ENCODE measurements at places on chromosomes 12 and 14.

DNA sequence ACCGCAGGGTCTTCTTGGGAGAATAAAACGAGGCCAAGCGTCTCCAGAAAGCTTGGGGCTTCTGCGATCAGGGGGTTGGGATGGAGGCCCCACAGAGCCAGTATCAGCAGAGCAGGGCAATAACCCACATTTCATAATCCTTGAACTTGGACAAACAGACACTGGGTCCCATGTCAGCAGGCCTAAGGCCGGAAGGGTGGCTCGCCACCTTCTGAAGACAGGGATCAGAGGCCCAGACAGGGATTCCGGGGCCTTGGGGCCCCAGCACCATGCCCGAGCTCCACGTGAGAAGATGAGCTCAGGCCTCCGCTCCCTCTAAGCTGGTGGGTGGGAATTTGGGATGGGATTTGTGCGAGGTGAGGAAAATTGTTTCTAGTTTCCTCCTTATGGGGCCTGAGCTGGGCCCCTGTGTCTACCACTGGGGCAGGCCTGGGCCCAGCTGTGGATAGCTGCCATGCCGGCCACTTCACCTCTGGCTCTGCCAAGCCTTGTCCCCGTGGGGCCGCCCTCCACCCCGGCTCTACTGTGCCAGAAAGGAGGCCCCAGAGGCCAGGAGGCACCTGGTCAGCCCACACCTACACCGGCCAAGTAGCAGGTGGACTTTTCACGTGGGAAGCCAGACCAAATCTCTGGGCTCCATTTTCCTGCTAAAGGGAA, 67.2 kb upstream of the DLK1 start:
- no peak for DNase-seq

GRCh38 chr14:76682367-76682766, 78.9 kb upstream of the VASH1 start:
- no peak for DNase-seq

DNA sequence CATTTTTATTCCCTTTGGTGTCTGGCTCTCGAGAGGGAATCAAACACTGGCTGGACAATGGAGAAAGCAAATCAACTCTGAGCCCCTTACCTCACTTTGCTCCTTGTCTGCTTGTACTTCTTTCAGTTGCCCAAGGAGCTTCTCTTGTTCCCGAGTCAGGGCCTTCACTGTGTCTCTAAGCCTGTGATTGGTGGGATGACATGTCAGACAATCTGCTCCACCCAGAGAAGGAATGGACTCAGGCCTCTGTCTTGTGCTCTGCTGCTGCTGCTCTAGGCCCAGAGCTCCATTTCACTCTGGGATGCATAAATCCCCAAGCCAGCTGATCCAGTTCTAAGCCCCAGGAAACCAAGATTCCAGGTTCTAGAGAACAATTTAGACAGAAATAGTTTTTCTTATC, 7.6 kb downstream of the CALCOCO1 start:
- DNase-seq: no peak

GRCh38 chr14:53824061-53824460, 132.6 kb downstream of the BMP4 start:
- no peak for DNase-seq

GRCh38 chr12:56930241-56930640, 4.0 kb downstream of the SDR9C7 start:
- no peak for DNase-seq

DNA sequence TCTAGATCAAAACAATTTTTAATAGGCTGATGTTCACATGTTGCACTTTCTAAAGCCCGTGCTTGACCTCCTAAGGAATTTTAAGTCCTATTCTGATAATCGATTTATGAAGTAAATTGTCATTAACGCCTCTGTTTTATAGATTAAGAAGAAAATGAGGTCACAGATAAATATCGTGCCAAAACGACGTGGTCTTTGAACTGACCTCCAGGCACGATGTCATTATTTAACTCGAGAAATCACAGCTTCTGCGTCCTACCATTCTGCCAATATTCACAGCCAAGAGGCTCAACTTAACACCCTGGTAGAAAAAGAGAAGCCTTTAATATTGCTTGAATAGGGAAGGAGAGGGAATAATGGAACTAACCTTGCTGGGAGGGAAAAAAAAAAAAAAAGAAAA, 888 bp upstream of the EEA1 start:
- DNase-seq: no peak

Measured in urothelium cell line (cell line).